ENCODE measurements at places on chromosomes 5 and 9.

- no peak for DNase-seq
Measured at GRCh38 chr9:127013597-127013996, 99.0 kb downstream of the RALGPS1 start.

GRCh38 chr5:101385276-101385675, 482.2 kb upstream of the ST8SIA4 start:
- no peak for DNase-seq

DNA sequence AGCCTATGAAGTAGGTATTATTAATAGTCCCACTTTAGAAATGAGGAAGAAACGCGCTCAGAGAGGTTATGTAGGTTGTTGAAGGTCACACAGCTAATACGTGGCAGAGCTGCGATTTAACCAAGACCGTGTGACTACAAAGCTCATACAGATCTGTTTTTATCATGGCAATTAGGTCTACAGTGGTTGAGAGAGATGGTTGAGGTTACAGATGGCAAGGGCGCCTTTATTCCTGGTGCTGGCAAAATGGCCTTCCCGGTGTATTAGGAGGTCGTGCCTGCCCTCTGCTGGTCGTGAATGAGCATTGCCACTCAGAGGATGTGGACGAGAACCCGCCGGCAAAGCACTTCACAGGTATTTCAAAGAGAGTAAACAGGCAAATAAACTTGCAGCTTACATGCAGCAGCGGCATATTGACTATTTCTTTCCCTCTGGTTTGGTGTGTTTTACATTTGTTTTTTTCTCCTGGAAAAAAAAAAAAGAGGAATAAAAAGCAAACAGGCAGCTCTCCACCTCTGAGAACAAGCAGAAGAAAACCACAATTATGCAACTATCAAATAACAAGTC, 65.3 kb upstream of the EGFLAM start:
- peak; percentile 7 for DNase-seq

GRCh38 chr5:174482607-174483024, 241.8 kb upstream of the MSX2 start:
- no peak for DNase-seq

- no peak for DNase-seq
Measured at GRCh38 chr5:144972317-144972716, 801.6 kb downstream of the KCTD16 start.

- DNase-seq = no peak
Measured at GRCh38 chr5:28862137-28862859, 1823.9 kb upstream of the CDH9 start.

DNA sequence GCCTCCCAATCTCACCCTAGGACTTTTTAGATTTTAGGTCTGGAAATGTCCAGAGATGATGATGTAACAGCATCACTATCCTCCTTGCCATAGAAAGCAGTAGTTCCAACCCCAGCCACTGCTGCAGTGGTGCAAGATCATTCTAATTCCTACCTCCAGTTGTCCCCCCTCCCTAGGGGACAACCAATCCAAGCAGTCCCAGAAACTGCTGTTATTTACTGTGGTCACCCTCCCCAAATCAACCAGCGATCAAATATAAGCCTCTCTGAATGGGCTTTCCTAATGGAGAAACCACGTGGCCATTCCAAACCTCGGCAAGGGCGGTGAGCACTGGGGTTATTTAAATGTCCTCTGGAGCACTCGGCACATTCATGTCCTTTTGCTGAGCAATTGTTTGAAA, 159.8 kb downstream of the SLF1 start:
- no peak for DNase-seq

GRCh38 chr5:199197-199949, 8.1 kb downstream of the LRRC14B start:
- no peak for DNase-seq

DNA sequence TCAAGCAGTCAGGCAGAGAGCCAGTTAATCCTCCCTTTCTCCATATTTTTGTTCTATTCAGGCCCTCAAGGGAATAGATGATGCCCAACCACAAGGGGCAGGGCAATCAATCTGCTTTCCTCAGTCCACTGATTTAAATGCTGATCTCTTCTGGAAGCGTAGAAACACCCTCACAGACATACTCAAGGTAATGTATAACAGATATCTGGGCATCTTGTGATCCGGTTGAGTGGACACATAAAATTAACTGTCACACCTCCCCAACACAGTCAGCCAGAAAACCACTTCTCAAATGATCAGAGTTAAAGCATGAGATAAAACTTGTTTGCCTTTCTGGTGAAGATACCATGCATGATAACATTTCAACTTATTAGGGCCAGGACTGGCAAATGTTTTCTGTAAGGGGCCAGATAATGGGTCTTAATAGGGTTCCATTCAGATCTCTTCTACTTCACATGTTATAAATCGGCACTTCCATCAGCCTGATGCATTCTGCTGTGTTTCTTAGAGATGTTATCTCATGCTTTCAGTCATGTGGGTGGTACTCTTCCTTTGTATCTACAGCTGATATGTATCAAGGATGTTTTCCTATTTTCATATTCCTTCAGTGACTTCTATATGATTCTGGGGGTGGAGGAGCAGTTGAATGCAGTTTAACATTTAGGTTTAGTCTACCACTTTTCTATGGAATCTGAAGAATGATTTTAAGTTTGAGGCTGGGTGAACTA, 58.9 kb upstream of the CNTLN start:
- DNase-seq = no peak

DNA sequence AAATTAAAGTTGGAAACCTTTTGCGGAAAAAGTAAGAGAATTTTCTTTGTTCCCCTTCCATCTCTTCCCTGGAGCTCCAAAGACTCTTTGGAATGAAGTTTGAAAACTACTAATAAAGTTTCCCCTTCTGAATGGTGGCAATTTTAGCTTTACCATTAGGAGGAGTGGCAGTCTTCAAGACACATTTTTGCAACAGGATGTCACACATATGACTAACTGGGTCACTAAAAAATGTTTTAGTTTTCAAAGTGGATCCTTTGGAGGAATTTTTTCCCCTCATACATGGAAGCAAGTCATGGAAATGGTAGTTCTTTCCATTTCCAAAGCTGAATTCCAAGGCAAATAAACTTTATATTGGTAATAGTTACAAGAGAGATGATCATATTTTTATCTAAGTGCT, 15.6 kb downstream of the FBXO4 start:
- no peak for DNase-seq

DNA sequence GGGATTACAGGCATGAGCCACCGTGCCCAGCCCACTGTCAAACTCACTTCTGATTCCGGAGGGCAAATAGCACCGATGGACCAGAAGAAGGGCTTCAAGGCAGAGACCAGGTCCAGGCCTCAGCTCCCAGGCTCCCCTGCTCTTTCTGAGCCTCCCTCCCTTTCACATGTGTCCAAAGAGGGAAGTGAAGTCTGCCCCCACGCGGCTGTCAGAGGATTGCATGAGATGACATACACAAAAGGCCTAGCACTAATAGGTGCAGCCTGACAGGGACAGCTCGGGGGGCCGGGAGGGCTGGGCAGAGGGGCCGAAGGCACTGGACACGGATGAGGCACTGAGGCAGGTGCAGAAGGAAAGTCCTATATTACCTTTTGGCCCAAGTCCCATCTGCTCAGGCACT, 16.1 kb downstream of the FBP1 start:
- no peak for DNase-seq

DNA sequence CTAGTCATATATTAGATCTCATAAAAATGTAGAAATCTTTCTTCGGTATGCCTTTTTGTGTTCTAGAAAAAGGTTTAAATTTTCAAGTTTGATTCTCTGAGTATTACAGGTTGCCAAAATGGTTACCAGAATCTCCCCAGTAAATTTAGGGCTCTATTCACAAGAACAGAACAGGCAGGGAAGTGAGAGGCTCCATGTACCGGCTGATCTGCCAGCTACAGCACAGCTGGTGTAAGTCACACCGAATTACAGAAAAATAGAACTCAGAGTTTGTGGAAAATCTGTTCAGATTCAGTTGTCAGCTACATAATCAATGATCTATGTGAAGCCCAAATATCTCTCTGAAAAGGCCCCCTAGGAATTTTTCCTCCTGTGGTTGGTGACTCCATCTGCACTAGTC, 10.5 kb downstream of the FAM81B start:
- DNase-seq = no peak

DNA sequence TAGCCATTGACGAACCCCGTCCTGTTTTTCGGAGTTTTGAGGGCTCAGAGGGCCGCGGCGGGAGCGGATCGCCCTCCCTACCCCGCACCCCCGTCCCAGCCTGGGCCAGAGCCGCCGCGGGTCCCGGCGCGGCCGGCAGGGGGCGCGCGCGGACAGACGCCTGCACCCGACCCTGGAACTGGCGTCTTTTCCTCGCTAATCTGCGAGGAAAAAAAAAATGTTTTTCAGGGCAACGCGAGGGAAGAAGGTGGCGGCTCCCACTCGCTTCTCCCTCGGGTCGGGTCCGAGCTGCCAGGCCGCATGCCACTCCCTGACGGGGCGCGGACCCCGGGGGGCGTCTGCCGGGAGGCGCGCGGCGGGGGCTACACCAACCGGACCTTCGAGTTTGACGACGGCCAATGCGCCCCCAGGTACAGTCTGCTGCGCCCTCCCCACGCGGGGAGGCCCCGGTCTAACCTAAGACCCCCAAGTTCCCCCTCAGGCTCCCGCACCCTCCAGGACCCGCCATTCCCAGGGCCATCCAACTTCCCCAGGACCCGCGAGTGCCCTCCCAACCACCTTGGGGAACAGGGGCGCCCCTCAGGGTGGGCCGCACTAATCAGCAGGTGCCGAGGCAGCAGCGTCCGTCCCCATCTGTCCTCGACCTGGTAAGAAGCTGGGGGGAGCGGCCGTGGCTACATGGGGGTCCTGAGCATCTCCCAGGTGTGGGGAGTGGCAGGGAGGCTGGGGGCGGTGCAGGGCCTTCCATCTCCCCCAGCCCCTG, at the start of gene KCNT1:
TSS of gene KCNT1 (plus strand) at position 227 of the 763 bp plus-strand sequence. CDS start at position 301, 74 bp downstream.
- DNase-seq = peak; percentile 3

Data from stimulated activated CD8-positive, alpha-beta memory T cell treated with anti-CD3 and anti-CD28 coated beads, Interleukin-7, amount 100 ng/mL, for 1 hour (primary cell).